RKO (cell line): ENCODE measurements at places on chromosomes 2 and 18.

- DNase-seq: no peak
Measured at GRCh38 chr2:46298272-46298521, 990 bp downstream of the EPAS1 start.

DNA sequence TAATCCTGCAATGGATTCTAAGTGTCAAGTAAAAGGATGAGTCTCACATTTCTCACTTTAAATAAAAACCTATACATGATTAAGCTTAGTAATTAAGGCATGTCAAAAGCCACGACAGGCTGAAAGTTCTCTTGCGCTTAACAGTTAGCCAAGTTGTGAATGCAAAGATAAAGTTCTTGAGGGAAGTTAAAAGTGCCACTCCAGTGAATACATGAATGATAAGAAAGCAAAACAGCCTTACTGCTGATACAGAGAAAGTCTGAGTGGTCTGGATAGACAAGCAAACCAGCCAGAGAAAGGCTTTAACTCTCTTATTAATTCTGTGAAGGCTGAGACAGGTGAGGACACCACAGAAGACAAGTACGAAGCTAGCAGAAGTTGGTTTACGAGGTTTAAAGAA, 12.7 kb downstream of the THOC1 start:
- DNase-seq: no peak

DNA sequence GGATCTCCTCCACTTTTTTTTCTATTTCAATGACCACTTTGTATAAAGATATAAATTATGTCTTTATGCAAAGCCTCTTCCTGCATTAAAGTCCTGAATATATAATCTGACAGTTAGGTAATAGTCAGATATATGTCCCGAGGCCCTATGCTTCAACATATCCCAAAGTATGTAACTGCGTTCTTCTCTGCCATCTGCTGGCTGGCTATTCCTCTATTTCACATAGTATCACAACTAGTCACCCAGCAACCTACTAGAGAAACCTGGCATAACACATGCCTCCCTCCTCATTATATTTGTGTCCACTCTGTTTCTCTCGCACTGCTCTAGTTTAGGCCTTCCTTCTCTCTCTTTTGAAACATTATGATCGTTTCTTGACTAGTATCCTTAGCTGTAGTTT, 640.8 kb downstream of the DPP10 start:
- DNase-seq: peak; percentile 45

- peak; percentile 37 for DNase-seq
Measured at GRCh38 chr18:47931718-47932103, 1.3 kb upstream of the SMAD2 start.

DNA sequence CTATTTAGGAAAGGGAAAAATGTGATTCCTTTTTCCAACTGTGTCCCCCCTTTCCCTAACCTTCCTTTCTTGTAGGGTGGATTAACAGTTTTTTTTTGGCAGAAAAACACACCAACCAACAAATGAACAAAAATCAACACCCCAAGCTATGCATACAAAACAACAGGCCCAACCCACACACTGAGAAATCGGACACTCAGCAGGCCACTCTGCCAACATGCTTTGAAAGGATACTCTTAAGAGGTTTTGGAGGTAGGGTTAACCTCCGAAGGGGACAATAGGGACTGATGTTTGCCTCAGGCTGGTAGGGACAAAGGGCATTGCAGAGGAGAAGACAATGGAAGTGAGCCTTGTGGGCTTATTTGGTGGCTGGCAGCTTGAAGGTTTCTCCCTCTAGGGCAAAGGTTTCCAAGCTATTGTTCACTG, 33.1 kb upstream of the POLE4 start:
- no peak for DNase-seq

GRCh38 chr18:64710105-64710861, 561.4 kb upstream of the LINC00305 start:
- no peak for DNase-seq

DNA sequence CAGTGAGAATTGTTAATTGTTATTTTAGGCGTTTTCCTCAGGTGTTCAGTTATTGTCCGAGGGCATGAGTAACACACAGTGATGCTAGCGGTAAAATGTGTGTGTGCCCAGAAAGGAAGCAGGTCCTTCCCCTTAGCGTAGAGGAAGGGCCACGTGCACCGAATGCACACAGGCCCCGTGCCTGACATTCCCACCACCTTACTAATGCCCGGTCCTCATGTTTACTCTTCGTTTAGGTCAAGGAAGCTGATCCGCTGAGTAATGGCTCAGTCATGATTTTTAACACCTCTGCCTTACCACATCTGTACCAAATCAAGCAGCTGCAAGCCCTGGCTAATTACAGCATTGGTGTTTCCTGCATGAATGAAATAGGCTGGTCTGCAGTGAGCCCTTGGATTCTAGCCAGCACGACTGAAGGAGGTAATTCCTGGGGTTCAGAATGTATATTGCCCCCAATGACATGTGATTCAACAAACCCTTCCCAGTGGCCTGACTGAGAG, 76.7 kb downstream of the MERTK start:
- DNase-seq: peak; percentile 100

- no peak for DNase-seq
Measured at GRCh38 chr2:168182550-168183249, 64.7 kb downstream of the STK39 start.

- no peak for DNase-seq
Measured at GRCh38 chr2:201813996-201814760, 7.8 kb downstream of the CDK15 start.

GRCh38 chr2:189338115-189338514, 103.2 kb upstream of the WDR75 start:
- DNase-seq: no peak

DNA sequence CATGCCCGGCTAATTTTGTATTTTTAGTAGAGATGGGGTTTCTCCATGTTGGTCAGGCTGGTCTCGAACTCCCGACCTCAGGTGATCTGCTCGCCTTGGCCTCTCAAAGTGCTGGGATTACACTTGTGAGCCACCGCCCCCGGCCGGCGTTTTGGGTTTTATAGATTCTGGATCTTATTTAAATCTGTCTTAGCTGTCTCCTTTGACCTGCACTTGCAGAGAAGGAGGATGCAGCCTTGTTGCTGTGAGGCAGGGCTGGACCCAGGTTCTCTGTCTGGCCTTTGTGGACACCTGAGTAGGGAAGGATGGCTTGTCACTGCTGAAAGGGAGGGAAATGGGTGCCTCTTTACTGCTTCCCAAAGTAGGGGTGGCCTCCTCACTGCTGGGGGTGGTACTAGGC, 83.0 kb upstream of the HS6ST1 start:
- DNase-seq: no peak

DNA sequence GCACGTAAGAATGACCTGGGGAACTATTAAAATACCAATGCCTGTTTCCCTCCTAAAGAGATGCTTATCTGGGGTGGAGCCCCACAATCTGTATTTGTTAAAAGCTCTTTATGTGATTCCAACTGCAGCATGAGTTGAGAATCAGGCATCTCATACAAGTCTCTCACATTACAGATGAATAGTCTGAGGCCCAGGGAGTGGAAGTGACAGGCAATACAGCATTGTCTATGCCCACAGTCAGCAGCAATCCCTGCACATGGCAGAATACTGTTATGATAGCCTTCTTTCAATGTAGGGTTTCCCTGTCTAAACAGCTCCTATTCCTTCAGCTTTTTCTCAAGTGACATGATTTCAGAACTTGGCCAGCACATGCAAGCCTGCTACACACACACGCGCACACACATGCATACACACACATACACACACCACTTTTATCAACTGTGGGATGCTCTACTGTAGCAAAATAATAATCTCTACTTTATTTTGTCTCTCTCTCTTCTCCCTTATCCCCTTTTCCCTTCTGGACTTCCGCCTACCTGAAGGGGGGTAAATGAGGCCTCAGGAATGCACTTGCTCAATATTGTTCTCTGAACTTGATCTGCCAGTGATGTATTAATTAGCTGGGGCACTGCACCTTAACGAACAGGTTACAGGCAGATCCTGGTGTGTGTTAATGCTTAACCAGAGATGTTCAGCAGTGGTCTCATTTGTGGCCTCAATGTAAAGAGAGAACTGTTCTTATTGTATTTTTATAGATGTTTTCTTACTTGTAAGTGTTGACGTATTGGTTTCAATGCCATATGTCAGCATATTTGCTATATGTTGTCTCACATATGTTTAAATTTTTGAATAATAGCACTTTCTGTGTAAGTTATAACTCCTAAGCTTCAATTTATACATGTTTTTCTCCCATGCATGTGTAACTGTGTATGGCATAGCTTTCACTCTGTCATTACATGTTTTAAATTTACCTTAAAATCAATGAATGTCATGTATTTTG, 116.0 kb downstream of the SETBP1 start:
- DNase-seq: no peak

DNA sequence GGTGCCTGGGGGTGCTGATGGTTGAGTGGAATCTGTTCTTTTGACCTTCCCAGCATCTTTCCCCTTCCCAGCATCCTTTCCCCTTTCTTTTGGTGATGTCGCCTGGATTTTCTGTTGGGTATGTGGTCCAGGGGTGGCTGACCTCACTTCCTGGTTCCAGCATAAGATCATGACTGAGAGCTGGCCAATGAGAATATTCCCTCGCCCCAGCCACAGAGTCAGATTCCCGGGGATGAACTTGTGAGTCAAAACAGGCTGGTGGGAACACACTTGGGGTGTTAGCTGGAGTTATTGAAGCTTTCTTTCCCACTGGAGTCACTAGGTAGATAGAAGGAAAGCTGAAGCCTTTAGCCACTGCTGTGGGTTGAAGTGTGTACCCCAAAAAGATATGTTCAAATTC, 28.0 kb upstream of the FOSL2 start:
- no peak for DNase-seq

- DNase-seq: no peak
Measured at GRCh38 chr2:68857855-68858456, 13.2 kb downstream of the BMP10 start.

GRCh38 chr2:145413261-145414030, 893.5 kb upstream of the ZEB2 start:
- DNase-seq: no peak

GRCh38 chr2:74544634-74545033, 9.1 kb downstream of the LOXL3 start:
- no peak for DNase-seq

DNA sequence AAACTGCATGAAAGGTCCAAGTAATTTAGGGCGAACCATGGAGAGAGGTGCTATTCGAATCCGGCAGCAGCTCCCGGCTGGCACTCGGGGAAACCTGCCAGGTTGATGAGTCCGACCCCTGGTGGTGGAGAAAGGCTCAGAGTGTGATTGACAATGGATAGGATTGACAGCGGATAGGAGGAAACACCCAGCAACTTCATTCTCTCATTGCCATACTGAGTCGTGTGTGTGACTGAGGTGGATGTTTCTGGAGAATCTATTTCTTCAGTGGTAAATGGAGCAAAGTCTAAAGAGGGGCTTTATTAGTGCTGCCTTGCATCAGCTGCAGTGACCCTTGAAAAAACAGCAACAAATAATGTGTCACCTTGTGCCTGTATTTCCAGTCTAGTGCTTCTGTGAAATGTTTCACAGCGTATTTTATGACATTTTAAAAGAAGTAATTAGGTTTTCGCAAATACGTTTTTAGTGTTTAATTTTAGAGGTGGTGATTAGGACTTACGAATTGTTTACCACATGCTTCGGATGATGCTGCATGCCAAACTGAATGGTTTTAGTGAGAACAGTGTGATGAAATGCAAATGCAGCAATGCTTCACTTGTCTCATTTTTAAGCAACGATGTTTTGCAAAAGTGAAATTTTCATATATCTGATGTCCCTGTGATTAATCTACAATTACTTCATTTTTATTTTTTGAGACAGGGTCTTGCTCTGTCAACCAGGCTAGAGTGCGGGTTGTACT, 102.0 kb downstream of the DCDC2C start:
- DNase-seq: peak; percentile 55

DNA sequence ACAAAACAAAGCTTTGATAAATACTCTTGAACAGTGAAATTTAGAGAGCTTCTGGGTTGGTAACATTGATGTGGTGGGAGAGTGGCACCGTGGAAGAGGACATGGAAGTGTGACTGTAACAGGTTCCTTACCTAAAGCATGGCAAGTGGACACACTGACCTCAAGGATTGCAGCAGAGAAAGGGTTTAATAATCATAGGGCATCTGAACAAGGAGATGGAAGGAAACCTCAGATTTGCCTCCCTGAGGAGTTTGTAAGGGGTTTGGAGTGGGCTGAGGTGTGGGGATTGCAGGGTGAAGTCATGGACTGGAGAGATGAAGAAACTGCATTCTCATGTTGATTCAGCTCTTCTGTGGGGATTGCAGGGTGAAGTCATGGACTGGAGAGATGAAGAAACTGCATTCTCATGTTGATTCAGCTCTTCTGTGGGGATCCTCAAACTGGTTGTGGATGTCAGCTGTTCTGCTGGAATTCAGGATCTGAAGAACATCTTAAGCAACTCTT, 83.8 kb upstream of the TLK1 start:
- no peak for DNase-seq

- DNase-seq: no peak
Measured at GRCh38 chr2:176574484-176575236, 305.4 kb downstream of the MTX2 start.

DNA sequence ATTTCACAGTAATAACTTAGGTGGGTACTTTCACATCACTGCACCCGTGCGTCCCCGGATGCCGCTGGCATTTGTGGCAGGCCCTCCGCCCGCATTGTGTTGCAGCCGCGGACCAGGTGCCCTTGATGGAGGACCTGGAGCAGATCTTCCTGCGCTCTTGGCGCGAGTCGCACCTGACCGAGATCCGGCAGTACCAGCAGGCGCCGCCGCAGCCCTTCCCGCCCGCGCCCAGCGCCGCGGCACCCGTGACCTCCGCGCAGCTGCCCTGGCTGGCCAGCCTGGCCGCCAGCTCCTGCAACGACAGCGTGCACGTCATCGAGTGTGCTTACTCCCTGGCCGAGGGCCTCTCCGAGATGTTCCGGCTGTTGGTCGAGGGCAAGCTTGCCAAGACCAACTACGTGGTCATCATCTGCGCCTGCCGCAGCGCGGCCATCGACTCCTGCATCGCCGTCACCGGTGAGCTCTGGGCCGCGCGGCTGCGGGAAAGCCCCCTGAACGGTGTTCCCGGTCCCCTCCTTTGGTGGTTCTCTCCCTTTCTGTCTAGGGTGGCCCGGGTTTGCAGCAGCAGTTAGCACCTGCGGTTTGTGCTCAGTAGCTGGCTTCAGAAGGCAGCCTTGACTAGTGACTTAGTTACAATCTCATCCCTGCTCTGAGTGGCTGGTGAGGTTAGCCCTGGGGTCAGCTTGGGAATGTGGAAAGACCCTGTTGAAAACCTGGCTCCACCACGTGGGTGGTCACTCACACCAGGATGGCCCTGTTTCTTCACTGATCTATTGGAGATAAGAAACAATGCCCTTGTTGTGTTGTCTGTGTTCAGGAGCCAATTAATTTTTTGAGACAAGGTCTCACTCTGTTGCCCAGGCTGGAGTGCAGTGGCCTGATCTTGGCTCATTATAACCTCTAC, 59.1 kb downstream of the GREB1 start:
- DNase-seq: no peak
